ENCODE measurements at places on chromosomes 2 and 18.
A peak's percentile ranks its signal among the peaks of the same experiment; 100 is the strongest.

DNA sequence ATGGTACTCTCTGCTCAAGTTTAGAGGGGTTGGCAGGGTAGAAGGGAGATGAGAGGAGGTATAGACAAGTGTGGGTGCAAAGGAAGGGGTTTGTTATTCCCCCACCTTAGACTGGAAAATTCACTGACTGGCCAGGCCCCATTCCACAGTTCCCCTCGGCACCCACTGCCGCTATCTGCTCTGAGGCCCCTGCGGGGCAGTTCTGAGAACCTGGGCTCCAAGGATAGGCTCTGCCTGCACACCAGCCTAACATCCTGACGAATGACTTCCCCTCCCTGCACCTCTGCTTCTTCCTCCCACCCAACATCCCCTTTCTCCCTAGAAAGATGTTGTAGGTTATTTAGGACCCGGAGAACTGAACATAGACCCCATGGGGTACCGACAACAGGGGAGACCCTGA is 303.9 kb upstream of the HDAC4 start:
- no peak for ATAC-seq

- ATAC-seq = no peak
Measured at GRCh38 chr2:126719191-126719832, 63.4 kb downstream of the GYPC start.

DNA sequence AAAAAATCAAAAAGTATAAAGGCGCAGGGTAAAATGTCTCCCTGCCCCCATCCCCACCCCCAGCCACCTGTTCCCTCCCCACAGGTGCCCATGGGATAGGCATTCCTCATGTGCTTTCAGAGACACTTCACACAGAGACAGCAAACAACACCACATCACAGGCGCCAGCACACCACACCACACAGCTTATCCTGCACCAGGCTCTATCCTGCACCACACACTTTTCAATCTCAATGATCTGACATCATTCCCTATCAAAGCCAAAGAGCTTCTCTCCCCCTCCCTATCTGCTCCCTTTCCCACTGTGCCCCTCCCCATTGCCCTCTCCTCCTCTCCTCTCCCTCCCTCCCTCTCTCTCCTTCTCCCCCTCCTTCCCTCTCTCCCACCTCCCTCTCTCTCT is 15.5 kb downstream of the FAM178B start:
- ATAC-seq = no peak

GRCh38 chr2:241941691-241942301 is 72.3 kb downstream of the RTP5 start:
- ATAC-seq = no peak

GRCh38 chr2:5379811-5380210 is 312.4 kb upstream of the SOX11 start:
- no peak for ATAC-seq

GRCh38 chr2:121480826-121481225 is 49.9 kb upstream of the RNU4ATAC start:
- no peak for ATAC-seq

- ATAC-seq = no peak
Measured at GRCh38 chr2:12731701-12732280, 15.1 kb downstream of the TRIB2 start.

DNA sequence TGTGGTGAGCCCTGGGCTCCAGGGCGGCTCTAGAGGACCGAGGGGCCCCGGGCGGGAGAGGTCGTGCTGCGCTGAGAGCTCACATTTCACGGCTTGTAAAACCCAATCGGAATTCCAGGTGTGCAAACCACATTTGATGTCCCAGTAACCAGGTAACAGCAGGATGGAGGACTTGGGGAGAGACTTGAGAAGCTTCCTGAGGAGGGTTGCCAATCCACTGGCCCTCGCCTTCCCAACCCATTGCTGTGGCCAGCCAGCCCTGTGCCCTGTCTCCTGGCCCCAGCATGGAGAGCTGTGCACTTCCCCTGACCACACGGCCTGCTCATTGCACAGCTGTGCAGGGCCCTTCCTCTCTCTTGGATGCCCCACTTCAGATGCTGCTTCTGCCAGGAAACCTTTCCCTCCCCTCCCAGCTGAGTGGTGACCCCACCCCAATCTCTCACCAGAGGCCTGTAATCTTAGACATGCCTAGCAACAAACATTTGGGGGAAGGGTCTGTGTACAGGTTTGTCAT is 39.6 kb downstream of the ASB1 start:
- no peak for ATAC-seq

GRCh38 chr2:178704876-178705275 is 102.3 kb downstream of the TTN start:
- ATAC-seq = no peak

DNA sequence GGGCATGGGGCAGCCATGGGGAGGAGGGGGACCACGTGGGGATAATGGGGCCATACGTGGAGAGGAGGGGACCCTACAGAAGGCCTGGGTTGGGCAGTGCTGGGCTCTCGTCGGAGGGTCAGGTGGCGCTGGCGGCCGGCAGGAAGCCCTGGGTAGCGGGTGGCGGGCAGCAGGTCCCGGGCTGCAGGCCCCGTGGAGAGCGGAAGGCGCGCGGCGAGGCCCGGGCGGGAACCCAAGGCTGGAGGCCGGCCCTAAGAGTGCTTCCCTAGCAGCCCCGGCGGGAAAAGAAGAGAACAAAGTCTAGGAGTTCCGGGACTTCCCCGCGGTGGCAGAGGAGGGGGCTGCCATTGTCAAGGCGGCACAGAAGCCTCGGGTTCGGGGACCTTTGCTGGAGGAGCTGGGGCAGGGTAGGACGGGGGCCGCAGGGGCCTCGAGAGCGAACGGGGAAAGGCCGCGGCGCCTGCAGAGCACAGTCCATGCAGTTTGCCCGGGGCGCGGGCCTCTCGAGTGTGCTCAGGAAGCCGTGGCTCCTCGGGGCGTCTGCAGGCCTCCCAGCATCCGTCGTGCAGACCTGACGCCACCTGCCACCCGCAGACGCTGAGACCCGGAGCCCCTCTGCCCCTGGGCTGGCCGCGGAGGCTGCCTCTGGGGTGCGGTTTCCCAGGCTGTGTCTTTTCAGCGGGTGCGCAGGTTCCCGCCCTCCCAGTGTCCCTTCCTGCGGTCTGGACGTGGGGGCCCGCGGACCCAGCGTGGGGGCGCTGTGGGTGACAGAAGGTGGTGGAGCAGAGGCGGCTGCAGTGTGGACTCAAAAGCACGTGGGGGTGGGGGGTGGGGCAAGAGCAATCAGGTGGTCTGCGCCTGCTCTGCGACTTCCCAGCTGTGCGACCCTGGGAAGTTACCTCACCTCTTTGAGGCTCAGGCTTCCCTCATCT is 19.4 kb upstream of the NCL start:
- peak; percentile 41 for ATAC-seq

DNA sequence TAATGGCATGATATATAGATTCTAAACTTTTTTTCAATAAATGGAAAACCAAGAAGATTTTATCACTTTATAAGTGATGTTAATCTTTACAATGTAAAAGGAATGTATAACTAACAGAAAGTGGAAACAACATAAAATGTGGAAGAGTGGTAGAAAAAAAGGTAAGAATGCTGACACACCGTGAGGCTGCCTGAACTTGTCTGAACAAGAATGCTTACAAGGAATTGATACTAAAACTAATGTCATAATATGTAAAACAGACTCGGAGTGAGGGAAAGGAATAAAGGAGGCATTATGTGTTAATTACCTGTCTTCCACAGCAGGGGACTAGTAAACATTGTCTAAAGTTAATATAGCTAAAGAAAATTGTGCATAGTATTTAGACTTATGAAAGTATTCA is 958.8 kb upstream of the TMEFF2 start:
- ATAC-seq = no peak

GRCh38 chr2:21415234-21415633 is 291.5 kb downstream of the TDRD15 start:
- ATAC-seq = no peak
